ENCODE measurements at places on chromosomes 11 and 22.

- peaks cover 14% of the 10 kb centered on the region for H3K4me1 ChIP-seq
- no peak for DNase-seq
- no peaks in the 10 kb centered on the region for H3K36me3 ChIP-seq
- no peaks in the 10 kb centered on the region for H3K27me3 ChIP-seq
These were observed 68.2 kb downstream of the FBXO7 start for GRCh38 chr22:32542677-32543357.

- H3K27me3 ChIP-seq: no peaks in the 10 kb centered on the region
- peaks cover 14% of the 10 kb centered on the region for H3K4me1 ChIP-seq
- H3K36me3 ChIP-seq: peaks cover 71% of the 10 kb centered on the region
- no peak overlapping the region for H3K27ac ChIP-seq
- no peak for DNase-seq
- H3K4me3 ChIP-seq: no peak overlapping the region
These were observed 8.2 kb downstream of the DGCR8 start for GRCh38 chr22:20088263-20088648.

DNA sequence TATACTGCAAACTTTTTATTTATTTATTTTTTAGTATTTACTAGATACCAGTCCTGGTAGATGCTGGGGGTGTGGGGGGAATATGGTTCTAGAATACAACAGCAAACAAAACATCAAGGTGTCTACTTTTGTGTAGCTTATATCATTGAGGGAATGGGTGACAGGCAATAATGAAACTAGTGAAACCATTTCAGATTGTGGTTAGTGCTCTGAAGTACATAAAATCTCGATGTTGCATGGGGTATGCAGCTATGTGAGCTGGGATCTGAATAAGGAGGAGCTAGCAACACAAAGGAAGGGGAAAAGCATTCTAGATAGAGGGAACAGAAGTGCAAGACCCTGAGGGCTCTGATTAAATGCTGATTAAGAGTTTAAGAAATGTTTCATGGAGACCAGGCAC, 103.5 kb downstream of the WT1 start:
- no peaks in the 10 kb centered on the region for H3K36me3 ChIP-seq
- DNase-seq: no peak
- H3K4me3 ChIP-seq: no peak overlapping the region
- peaks cover 36% of the 10 kb centered on the region for H3K27me3 ChIP-seq
- no peaks in the 10 kb centered on the region for H3K4me1 ChIP-seq
- no peak overlapping the region for H3K27ac ChIP-seq

GRCh38 chr11:128527046-128527445, 60.3 kb downstream of the ETS1 start:
- peaks cover 56% of the 10 kb centered on the region for H3K27me3 ChIP-seq
- no peaks in the 10 kb centered on the region for H3K36me3 ChIP-seq
- no peak overlapping the region for H3K4me3 ChIP-seq
- no peak for DNase-seq

DNA sequence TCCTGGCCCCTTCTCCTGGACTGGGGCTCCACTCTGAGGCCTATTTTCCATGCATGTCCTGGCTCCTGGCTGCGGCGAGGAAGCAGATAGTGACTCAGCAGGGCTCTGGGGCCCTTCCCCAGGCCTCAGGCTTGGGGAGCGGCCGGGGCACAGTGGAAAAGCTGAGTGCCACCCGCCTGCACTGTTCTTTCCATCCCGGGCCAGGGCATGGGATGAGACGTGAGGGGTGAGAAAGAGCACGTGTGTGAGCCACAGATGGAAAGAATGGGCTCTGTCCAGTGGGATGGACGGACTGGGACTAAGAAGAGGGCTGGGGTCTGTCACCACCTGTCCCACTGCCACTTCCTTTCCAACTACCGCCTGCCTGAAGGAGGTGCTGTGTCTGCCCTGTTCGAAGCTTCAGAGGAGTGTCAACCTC, 12.8 kb downstream of the SLC37A2 start:
- H3K4me1 ChIP-seq: peaks cover 6% of the 10 kb centered on the region
- DNase-seq: no peak
- no peak overlapping the region for H3K27ac ChIP-seq
- H3K27me3 ChIP-seq: no peaks in the 10 kb centered on the region
- H3K36me3 ChIP-seq: no peaks in the 10 kb centered on the region
- no peak overlapping the region for H3K4me3 ChIP-seq

- H3K27me3 ChIP-seq: no peaks in the 10 kb centered on the region
- no peak for DNase-seq
- no peak overlapping the region for H3K27ac ChIP-seq
- H3K36me3 ChIP-seq: no peaks in the 10 kb centered on the region
- H3K4me1 ChIP-seq: peaks cover 29% of the 10 kb centered on the region
These were observed 96.0 kb downstream of the ABTB2 start for GRCh38 chr11:34261820-34262219.

- no peak for DNase-seq
- H3K4me1 ChIP-seq: no peaks in the 10 kb centered on the region
- no peaks in the 10 kb centered on the region for H3K27me3 ChIP-seq
- H3K4me3 ChIP-seq: no peak overlapping the region
- H3K27ac ChIP-seq: no peak overlapping the region
These were observed 34.8 kb upstream of the E2F8 start for GRCh38 chr11:19275496-19275895.

All from cardiac muscle cell (in vitro differentiated cells and primary cell).